ENCODE measurements at places on chromosomes 13 and 19. TPM values are rescaled to one million over a fixed set of nuclear protein-coding genes. Genes with fewer than 3 reads are reported as not detected.

- H3K4me3 ChIP-seq, result no peak overlapping the region
- no peaks in the 10 kb centered on the region for H3K4me1 ChIP-seq
- H3K27ac ChIP-seq, result no peak overlapping the region
Measured at GRCh38 chr19:30076751-30077670, 135.0 kb downstream of the URI1 start.

GRCh38 chr19:33683881-33684537, 62.3 kb downstream of the CHST8 start:
- no peaks in the 10 kb centered on the region for H3K36me3 ChIP-seq
- DNase-seq, result no peak
- no peaks in the 10 kb centered on the region for H3K4me1 ChIP-seq

DNA sequence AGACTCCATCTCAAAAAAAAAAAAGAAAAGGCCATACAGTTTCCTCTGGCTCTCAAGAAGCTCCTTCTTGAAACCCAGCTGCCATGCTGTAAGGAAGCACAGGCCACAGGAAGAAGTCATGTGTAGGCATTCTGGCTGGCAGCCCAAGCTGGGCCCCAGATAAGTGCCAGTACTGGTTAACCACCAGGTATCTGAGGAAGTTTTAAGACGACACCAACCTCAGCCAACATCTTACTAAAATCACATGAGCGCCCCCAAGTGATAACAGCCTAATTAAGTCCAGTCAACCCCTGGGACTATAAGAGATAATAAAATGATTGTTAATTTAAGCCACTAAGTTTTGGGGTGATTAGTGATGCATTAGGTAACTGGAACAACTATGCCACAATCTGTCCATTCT, 27.4 kb upstream of the AKT2 start:
- DNase-seq, result no peak
- no peaks in the 10 kb centered on the region for H3K36me3 ChIP-seq
- H3K27ac ChIP-seq, result no peak overlapping the region
- H3K27me3 ChIP-seq, result no peaks in the 10 kb centered on the region
- no peak overlapping the region for H3K4me3 ChIP-seq

The LHB gene
- not detected for total RNA-seq

GRCh38 chr13:50365408-50366391, 350.5 kb downstream of the KCNRG start:
- peak overlapping the region; percentile 33 for H3K4me3 ChIP-seq
- H3K27ac ChIP-seq, result peak overlapping the region; percentile 24
- H3K27me3 ChIP-seq, result no peaks in the 10 kb centered on the region
- DNase-seq, result peak; percentile 8

The RAB3A gene
- 31.2 TPM for total RNA-seq

DNA sequence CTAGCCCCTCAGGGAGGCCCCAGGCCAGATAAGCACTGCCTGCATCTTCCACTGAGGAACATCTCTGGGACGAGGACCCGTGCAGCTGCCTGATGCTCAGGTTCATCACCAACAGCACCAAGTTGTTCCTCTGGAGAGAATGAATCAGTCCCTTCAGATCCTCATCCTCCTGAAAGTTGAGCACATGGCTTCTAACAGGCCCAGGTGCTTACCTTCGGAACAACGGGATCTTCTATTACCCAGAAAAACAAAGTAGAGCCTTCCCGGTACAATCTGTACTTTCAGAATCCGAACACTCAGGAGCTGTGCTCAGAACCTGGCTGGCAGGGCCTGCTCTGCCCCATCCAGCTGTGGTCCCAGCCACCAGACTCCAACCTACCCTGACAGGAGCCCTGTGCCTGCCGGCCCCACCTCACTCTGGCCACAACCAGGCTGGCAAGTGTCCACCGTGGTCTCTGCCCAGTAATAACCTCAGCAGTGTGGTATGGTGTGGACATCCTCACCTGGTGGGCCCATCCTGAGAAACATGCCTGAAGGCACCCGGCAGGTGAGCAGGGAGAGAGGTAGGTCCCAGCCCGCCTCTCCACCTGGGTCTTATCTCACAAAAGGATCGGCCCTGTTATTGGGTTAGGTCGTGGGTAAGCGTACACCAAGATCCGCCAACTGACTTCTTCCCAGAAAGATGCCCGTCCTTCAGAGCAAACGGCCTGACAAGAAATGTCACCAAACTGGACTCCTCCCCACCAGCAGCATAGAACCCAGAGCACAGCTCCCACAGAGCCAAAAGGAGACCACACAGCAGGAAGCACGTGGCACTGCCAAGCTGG, 34.1 kb downstream of the ELL start:
- H3K36me3 ChIP-seq, result peaks cover 10% of the 10 kb centered on the region
- no peak overlapping the region for H3K4me3 ChIP-seq
- H3K27me3 ChIP-seq, result no peaks in the 10 kb centered on the region
- no peak overlapping the region for H3K27ac ChIP-seq

- peak within 1 kb of the TSS; percentile 62 for H3K4me3 ChIP-seq
- peaks cover 34% of the 10 kb centered on the region for H3K27me3 ChIP-seq
- peaks cover 32% of the 10 kb centered on the region for H3K4me1 ChIP-seq
- peak; percentile 60 for DNase-seq
- no peaks in the 10 kb centered on the region for H3K36me3 ChIP-seq
Measured at GRCh38 chr19:41993612-41994483, at the start of gene ATP1A3. Gene ATP1A3, minus strand, starts transcription at chr19:41994230. Its CDS starts 154 bp downstream, at chr19:41994076.

All from CD4-positive, alpha-beta T cell (primary cell).